Activated T-cell treated with anti-CD3 and anti-CD28 coated beads for 1 hour (primary cell): ENCODE measurements at places on chromosomes 4 and X.

DNA sequence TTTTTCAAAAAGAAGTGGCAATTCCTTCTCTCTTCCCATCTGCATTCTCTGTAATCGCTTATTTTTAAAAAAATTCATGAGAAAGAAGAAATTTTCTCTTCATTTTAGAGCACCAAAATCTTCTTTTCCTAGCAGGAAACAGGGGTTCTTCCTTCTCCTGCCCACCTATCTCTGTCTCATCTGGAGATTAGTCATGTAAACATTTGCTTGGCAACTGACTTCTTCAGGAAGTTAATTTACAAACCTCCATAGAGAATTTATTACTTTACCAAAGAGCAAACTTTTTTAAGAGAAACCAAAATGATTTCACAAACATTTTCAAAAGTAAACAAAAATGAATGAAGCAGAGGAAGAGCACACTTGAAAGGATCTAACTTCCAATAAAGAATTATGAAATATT, 13.5 kb downstream of the TTC29 start:
- DNase-seq, result no peak

DNA sequence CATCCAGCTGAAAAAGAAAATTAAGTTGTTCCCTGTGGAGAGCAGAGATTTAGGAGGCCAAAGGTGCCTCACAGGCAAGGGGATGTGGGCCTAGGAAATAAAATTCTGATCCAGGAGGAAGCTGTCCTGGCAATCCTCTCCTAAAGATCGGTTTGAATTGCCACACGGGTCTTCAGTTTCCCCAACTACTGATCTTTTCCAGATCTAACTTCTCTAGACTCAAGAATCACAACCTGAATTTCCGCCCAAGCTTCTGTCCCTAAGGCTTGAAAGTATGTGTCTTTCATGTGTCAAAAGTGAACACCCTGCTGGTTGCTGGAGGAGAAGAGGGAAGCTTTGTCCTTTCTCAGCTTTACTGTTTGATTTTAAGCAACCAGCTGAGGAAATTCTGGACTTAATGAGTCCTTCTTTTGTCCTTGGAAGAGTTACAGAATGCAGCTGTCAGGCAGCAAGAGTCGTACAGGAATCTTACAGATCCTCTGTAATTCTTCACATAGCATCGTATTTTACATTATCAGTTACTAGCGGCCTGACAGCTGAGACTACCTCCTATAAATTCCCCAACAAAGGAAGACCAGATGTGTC, 93.8 kb downstream of the INPP4B start:
- no peak for DNase-seq

- no peak for DNase-seq
Measured at GRCh38 chr4:86640469-86640868, 46.4 kb downstream of the PTPN13 start.

DNA sequence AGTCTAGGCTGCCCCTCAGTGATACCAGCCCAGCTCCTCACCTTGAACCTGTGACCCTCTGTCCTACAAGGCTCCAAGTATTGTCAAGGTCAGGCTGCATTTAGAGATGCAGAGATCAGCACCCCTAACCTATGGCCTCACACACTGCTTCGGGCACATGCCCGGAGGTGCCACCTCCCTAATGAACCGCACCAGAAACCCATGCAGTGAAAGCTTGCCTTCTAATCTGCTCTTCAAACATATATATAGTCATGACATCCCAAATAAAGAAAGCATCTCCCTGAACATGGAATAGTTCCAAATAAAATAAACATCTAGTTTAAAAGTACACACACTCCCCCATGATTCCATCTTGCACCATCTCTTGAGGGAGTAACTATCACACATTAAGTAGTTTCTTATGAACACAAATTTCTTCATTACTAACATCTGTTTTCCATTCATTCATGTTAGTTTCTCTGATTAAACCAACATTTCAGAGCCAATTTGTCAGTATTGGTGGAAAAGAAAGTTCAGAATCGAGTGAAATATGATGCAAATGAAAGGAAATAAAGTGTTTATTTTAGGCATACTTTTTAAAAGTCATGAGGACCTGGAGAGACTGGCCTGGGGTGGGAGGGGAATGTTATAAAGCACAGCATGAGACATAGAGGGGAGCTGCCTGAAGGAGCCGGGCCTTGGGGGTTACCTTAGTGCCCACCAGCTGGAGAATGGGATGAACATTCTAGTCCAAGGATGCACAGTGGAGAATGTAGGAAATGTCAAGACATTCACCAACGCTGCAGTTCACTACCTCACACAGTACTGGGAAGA, 19.2 kb downstream of the CC2D2A start:
- DNase-seq, result no peak

- no peak for DNase-seq
Measured at GRCh38 chrX:3348191-3348590, 1.7 kb upstream of the MXRA5 start.

- DNase-seq, result no peak
Measured at GRCh38 chr4:145912376-145912775, 26.2 kb downstream of the ZNF827 start.

GRCh38 chr4:150010525-150011126, 67.6 kb upstream of the DCLK2 start:
- DNase-seq, result no peak

- DNase-seq, result no peak
Measured at GRCh38 chr4:83036991-83037665, 2.1 kb downstream of the COPS4 start.

DNA sequence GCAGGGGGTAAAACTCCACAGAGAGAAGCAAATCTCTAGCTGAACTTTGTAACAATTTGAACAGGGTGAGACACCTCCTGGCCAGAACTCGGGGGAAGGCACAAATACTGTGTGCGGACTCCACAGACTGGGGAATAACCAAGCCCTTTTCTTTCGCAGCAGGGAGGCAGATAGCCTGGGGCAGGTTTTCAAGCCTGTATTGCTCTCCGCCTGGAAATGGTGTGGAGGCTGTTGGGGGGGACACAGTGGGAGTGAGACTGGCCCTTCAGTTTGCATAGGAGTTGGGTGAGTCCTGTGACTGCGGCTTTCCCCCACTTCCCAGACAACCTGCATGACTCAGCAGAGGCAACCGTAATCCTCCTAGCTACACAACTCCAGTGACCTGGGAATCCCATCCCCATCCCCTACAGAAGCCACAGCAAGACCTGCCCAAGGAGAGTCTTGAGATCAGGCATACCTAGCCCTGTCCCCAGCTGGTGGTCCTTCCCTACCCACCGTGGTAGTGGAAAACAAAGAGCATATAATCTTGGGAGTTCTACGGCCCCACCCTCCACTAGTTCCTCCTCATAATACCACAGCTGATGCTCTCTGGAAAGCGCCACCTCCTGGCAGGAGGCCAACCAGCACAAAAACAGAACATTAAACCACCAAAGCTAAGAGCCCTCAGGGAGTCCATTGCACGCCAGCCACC, 12.9 kb upstream of the SMPX start:
- DNase-seq, result no peak

DNA sequence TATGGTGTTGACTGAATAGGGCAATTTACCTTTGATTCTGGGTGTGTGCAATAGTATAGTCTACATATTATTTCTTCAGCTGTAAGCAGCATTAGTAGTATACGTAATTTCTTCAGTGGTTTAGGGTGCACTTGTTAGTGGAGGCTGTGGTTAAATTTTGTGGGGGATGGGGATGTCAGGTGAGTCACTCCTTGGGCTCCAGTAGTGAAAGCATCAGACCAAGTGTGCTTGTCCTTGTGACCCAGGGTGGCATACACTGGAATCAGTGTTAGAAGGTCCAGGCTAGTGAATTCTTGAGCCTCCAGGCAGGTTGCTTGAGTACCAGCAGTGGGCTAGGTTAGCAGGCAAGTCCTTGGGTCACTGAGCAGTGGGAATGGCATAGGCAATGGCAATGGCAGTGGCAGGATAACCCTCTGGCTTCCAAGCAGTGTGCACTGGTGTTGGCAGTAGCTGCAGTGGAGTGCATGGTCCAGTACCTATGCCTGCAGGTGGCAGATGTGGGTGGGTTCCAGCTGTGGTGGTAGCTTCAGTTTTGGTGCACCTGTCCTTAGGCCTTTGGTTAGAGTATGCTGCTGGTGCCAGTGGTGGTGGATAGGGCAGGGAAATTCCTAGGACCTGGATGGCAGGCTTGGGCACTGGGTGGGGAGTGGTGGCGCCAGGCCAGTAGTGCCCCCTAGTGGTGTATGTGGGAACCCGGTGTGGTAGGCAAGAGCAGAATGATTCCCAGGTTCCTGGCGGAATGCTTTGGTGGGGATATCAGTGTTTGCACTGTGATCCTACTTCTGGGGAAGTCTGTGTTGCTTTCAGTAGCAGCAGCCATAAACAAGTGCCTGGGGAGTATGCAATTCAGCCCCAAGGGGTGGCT, 531.0 kb downstream of the SMARCA1 start:
- no peak for DNase-seq

DNA sequence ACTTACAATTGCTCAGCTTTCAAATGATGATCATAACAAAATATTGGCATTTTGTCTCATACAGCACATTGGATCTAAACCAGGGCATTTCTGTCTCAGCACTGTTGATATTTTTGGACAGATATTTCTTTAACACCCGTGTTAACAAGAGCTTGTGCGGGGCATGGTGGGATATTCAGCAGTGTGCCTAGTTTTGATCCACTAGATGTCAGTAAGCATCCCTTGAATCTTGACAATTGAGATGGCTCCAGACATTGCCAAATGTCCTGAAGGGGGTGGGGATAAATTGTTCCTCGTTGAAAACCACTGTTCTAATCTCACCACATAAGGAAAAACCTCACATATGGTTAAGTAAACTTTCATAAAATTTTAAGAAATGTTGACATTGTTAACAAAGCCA, 806.3 kb downstream of the STIM2 start:
- DNase-seq, result no peak

DNA sequence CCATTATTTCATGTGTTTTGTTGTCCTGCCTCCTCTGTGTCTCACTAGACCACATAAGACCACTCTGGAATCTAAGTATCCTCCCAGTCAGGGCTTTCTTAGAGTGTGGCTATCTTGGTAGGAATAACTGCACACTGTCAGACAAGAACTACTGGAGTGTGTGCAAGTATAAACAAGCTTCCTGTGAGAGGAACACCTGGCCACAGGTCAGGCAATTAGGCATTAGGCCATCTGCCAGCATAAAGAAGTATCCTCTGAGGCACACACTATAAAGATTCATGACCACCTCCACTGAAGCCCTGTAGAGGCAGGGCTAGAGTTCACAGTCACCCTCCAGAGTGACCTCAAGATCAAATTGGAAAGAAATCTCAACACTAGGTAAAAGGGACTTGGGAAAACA, 507.0 kb upstream of the PABPC4L start:
- DNase-seq, result no peak

DNA sequence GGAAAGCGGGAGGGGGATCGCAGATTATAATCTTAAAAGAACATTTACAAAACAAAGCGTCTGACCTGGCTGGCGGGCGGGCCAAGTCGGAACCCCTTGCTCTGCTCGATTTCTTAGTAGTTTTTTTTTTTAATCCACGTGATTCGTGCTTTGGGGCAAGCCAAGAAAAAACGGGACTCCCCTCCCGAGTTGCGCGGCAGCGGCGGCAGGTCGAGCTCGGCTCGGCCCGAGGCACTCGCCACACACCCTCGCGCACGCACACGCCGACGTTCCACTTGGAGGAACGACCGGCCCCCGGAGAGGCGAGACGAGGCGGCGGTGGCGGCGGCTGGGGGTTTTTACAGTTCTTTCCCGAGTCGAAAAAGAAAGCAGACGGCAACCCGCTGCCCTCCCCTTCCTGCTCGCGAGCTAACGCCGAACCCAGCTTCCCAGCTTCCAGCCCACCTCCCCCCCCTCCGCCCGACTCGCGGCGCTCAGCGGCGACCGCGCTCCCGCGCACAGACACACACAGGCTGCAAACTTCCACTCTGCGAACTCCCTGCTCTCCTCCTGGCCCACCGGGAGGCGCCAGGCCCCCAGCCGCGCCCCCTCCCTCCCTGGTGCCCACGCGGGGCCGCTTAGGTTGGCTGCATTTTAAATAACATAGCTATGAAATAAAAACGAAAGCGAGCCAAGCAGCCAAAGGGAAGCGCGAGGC, 1.2 kb downstream of the BCOR start:
- peak; percentile 47 for DNase-seq

DNA sequence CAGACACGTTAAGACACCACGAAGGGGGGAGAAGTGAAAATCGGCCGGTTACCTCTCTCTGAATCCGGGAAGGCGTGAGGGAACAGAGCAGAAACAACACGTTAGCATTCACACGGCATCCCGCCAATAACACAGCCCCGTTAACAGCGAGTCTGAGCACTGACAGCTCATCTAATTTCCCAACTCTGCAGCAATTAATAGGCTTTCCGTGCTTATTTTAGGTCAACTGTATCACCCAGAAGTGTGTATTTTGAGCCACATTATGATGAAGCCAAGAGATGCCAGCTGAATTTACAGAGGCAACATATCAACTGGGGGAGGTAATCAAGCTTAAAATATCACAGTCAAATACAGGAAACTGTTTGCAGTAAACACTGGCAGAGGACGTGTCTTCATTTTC, 92.6 kb downstream of the NSUN7 start:
- DNase-seq, result no peak

GRCh38 chrX:9324676-9325075, 140.2 kb upstream of the TBL1X start:
- DNase-seq, result no peak

- DNase-seq, result no peak
Measured at GRCh38 chr4:75733369-75733768, 9.0 kb downstream of the USO1 start.

- DNase-seq, result no peak
Measured at GRCh38 chr4:30717208-30718020, 2.8 kb upstream of the PCDH7 start.

- DNase-seq, result no peak
Measured at GRCh38 chr4:96676754-96677435, 837.0 kb downstream of the PDHA2 start.

DNA sequence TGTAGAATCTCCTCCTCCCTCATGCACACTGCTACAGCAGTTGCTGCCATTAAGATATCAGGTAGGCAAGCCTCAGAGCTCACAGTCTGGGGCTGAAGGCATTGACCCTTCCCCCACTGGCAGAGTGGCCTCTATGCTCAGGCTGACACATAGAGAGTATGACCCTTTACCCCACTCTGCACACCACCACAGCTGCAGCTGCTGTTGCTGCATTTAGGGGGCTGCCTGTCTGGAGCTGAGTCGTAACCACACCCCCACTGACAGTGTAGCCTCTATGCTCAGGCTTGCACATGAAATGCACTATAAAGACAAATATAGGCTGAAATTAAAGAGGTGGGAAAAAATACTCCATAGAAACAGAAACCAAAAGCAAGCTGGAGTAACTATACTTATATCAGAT, 289.3 kb upstream of the PABPC4L start:
- no peak for DNase-seq

DNA sequence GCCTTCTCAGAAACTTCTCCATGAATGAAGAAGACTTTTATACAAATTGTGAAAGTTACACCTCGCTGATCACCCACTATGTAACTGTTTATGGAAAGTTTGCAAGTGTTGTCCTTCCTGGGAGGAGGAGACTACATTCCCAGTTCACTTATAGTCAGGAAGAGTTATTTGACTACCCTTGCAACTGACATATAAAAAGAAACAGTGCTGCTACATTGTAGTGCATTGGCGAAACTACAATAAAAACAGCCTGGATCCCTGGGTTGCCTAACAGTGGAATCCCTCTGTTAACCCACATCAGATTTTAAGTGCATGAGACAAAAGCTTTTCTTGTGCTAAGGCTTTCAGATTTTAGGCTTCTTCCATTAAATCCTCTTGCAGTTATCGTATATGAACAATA, 30.4 kb downstream of the MAGEB10 start:
- DNase-seq, result no peak
